ENCODE measurements at places on chromosomes 11 and 22. TPM values are rescaled to one million over a fixed set of nuclear protein-coding genes. Genes with fewer than 3 reads are reported as not detected.

Gene SLC16A8
- total RNA-seq = not detected

Gene SLC22A8
- total RNA-seq = not detected

Gene ST14
- 83.9 TPM for total RNA-seq

Gene FZD4
- total RNA-seq = 0.96 TPM

Gene RHOD
- 234 TPM for total RNA-seq

Gene ZFP91
- 48.5 TPM for total RNA-seq

Gene CRYBB3
- not detected for total RNA-seq

Gene CHEK1
- 58.3 TPM for total RNA-seq
